ENCODE measurements at places on chromosomes 16 and 17.

DNA sequence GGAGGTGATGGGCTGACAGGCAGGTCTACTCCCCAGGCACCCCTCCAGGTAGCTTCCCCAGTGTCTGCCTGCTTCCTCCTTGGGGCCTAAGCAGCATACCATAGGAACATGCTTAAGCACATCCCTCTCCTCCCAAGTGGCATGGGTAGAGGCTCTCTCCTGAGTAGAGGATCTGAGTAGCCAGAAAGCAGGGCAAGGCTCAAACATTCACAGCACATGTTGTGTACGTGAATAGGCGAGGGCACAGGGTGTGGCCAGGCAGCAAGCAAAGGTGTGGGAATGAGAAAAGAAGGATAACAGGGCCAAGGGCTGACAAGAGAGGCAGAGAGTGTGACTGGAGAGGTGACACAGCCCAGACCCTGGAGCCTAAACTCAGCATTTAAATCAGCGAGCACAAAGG, 29.7 kb upstream of the GFOD2 start:
- DNase-seq, result no peak

DNA sequence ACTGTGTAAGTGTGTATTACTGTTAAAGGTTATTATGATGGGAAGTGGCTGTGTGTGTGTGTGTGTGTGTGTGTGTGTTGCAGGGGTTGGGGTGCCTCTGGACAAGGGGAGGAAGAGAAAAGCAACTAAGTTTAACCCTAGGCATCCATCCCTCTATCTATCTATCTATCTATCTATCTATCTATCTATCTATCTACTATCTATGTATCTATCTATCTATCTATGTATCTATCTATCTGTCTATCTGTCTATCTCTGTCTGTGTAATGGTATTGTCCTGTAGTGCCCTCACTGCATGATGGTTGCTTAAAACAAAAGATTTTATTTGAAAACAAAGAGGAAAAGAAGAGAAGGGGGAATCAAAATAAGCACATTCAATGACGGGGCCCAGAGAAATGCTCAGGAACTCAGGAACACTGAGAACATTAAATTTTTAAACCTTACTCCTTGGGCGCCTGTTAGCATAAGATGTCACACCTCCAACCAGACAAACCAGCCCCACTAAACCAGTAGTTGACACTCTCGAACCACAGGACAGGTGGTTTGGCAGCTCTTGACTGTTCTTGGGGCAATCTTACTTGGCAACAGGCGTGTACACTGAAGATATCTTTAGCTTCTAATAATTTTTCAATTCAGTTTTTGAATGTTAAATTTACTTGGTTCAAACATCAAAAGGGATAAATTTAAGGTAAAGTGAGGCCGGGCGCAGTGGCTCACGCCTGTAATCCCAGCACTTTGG, 5.1 kb upstream of the RPL26 start:
- DNase-seq, result no peak

- no peak for DNase-seq
These were observed 33.0 kb upstream of the TOM1L1 start for GRCh38 chr17:54867634-54868033.

GRCh38 chr16:28168991-28169554, 42.7 kb downstream of the XPO6 start:
- no peak for DNase-seq

GRCh38 chr17:63950940-63951907, 19.1 kb upstream of the CD79B start:
- DNase-seq, result no peak

DNA sequence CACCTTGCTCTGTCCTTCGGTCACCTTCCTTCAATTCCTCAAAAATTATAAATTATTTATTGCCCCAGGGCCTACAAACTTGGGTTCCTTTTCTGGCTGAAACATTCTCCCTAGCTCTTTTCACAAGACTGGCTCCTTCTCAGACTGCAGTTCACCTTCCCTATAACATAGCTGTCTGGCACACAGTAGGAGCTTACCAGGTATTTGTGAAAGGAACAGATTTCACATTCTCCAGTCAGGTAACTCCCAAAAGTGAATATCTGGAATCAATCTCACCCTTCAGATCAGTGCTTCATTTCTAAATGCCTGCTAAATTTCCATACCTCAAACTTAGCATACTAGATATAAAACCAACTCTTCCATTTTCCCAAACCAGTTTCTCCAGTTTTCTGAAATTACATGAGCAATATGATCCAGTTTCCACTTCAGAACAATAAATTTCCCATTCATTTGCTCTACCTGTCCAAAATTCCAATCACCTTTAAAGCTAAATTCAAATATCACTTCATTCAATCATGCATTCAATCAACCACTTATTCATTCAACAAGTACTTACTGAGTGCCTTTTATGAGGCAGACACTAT, 6.1 kb downstream of the RFFL start:
- no peak for DNase-seq

GRCh38 chr16:4411684-4412083, 4.7 kb downstream of the CORO7 start:
- no peak for DNase-seq

- no peak for DNase-seq
These were observed 15.3 kb upstream of the RPTOR start for GRCh38 chr17:80529104-80529903.

- DNase-seq, result no peak
These were observed 14.8 kb downstream of the KIF18B start for GRCh38 chr17:44932787-44933097.

DNA sequence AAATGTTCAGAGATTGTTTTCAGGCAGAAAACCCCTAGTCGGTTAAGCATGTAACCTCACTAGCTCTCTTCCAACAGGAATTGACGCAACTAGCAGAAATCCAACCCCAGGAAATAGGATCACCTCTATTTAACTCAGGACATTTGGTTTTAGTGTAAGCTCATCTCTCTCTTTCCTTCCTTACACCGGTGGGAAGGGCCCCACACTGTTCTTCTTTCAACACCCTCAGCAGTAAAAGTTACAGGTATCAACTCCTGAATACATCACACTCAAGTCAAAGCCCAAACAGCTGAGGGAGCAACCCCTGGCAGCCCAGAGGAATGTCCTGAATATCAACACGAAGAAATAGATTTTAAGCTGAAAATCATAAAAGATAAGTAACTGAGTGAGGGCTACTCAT, 191.2 kb upstream of the KIF2B start:
- DNase-seq, result no peak

GRCh38 chr17:70369391-70369790, 200.1 kb downstream of the KCNJ2 start:
- no peak for DNase-seq

DNA sequence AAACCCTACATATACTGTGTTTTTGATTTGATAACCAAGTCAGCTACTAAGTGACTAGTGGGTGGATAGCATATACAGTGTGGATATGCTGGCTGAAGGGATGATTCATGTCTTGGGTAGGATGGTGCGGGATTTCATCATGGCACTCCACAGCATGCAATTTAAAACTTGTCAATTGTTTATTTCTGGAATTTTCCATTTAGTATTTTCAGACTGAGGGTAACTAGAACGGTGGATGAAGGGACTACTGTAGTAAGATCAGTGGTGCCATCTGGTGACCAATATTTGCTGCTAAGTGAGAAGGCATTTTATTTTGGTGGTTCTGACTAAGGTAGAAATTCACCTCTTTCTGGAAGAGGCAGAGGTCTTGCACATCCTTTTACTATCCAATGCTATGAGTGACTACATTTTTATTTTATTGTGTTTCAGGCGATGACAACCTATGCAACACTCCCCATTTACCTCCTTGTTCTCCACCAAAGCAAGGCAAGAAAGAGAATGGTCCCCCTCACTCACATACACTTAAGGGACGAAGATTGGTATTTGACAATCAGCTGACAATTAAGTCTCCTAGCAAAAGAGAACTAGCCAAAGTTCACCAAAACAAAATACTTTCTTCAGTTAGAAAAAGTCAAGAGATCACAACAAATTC, 3.1 kb downstream of the CDC6 start:
- no peak for DNase-seq

- no peak for DNase-seq
These were observed 9.5 kb upstream of the ITGA2B start for GRCh38 chr17:44398692-44399691.

DNA sequence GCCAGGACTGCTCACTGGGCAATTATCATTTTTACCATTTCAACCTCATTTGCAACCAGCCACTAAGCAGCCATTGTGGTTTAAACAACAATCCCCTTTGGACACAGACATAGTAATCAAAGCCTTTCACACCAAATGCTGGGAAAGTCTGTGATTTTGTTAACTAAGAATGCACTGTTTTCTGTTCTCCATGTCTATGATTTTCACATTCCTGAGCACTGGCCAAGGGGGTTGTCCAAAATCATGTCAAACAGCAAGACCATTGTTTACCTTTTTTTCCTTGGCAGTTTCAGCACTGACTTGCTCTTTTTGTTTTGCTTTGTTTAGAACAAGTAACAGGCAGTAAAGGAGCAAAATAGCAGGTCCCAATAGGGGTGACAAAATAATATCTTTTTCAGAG, 106.3 kb upstream of the SIAH1 start:
- no peak for DNase-seq

GRCh38 chr17:50352072-50352692, 6.3 kb downstream of the XYLT2 start:
- DNase-seq, result no peak

- DNase-seq, result no peak
These were observed 157.1 kb downstream of the KATNIP start for GRCh38 chr16:27706866-27707685.

GRCh38 chr16:23934610-23935236, 98.9 kb downstream of the PRKCB start:
- no peak for DNase-seq

DNA sequence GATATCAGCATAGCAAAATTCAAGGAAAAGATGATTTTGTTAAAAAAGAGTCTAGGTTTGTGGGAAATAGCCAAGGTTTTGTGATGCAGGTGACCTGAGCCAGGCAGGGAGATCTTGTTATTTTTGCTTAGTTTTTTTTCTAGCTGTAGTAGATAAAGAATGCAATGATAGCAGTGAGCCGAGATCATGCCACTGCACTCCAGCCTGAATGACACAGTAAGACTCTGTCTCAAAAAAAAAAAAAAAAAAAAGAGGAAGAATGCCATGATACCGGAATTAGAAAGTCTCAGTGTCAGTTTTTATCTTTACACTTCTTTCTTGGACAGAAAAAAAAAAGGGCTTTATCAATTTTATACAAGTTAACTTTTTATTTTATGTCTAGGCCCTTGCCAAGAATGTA, 27.5 kb downstream of the TMEM238L start:
- no peak for DNase-seq

DNA sequence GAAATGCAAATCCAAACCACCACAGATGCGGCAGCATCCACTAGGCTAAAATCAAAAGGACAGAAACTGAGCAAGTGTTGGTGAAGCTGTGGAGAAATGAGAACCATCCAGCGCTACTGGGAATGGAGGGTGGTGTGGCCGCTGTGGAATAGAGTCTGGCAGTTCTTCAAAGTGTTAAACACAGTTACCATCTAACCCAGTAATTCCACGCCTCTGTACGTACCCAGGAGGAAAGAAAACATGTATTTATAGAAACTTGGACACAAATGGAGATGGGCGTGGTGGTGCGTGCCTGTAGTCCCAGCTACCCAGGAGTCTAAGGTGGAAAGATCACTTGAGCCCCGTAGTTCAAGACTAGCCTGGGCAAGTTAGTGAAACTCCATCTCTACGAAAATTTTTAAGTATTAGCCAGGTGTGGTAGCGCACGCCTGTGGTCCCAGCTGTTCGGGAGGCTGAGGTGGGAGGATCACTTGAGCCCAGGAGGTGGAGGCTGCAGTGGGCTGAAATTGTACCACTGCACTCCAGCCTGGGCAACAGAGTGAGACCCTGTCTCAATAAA, 11.6 kb downstream of the SLC25A10 start:
- no peak for DNase-seq

DNA sequence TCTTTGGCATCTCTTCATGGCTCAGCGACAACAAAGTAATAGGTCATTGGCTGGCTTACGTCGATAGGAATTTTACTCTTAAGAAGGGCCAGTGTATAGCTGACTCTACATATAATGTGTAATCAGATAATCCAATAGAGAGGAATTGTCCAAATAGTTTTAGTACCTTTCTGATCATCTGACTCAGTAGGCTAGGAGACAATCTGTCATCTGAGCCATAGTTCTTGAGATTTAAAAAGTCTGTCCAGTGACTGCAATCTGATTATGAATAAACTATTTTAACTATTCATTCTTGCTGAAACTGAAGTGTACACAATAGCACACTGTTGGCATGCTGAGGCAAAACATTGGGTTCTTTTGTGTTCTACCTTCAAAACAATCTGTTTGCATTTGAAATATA, 21.4 kb upstream of the NOL11 start:
- DNase-seq, result no peak

DNA sequence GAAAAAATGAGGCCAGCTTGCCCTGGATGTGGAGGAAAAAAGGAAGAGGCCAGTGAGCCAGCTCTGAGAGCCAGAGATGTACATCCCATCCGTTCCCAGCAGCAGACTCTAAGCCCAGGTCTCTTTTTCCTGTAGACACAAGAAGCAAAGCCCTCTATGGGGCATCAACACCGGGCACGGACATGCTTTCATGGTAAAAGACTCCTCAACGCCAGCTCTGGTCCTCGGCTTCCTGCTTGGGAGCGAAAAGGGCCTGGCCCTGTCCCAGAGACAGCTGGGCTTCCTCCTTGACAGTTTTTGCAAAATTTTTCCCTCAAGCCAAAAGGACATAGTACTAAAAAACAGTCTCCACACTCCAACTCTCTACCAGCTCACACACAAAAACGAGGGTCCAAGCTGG, 27.1 kb downstream of the PELP1 start:
- DNase-seq, result no peak

DNA sequence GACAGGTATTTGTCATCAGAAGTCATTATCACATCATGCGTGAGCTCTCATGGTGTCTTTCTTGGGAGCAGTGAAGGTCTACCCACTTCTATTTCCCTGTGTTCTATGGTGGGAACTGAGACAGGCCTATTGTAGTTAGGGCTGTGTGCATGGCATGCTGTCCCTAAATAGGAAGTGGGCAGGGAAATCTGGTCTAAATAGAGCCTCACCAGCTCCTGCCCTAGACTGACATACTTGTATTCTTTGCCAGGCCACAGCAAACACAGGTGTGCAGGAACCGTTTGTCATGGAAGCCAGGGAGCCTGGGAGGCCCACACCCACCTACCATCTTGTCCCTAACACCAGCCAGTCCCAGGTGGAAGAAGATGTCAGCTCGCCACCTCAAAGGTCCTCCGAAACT, 10.1 kb downstream of the SLC7A6 start:
- no peak for DNase-seq

DNA sequence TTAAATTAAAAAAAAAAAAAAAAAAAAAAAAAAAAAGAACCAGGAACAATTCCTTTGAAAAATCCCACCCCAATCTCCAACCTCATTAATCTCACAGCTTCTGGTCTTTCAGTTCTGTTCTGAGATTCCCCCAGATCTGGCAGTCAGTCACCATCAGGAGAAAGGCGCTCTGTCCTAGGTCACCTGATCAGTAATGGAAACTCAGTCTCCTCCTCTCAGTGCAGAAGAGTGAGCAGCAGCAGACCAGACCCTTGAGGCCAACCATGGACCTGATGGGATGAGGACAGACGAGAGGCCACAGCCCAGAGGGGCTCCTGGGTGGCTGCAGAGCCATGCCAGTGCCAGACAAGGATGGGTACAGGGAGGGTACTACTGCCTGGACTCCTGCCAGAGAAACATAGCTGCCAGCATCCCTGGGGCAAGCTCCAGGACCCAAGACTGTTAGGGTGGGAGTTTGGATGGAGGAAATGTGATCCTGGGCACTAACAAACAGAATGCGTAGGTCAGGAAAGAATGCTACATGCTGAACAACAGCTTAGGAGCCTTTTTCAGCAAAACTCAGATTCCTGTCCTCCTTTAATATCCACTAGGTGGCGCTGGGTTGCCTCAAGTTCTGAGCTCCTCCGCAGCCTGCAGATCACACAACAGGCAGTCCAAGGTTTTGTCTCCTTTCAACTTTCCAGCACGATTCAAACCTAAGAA, 28.7 kb downstream of the MPG start:
- DNase-seq, result peak; percentile 12

Measured in KG1 (cell line).